ENCODE measurements at places on chromosomes 2 and 18.
A peak's percentile ranks its signal among the peaks of the same experiment; 100 is the strongest.

- peak; percentile 28 for DNase-seq
These were observed 899 bp downstream of the RAX start for GRCh38 chr18:59272221-59272888.

- DNase-seq, result no peak
These were observed 101.0 kb downstream of the SLC25A12 start for GRCh38 chr2:171792886-171793580.

- no peak for DNase-seq
These were observed 141.8 kb upstream of the ST6GAL2 start for GRCh38 chr2:107027810-107028209.

DNA sequence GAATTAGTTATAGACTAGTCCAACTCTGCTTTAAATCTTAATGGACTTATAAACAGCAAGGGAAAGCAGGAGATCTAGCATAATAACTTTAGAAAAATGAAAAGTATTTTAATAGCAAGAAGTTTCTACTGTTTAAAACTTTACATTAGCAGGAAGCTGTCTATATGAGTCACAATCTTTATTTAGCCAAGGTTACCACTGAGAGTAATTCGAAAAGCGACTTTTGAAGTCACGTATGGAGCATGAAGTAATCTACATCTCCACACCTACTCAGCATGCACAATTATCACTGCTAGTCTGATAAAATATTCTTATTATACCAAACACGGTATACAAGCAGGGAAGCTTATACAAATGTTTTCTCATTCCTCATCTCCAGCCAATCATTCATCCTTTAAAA is 515.4 kb upstream of the SOX11 start:
- no peak for DNase-seq

GRCh38 chr2:241637795-241638660 is 535 bp downstream of the ATG4B start:
- no peak for DNase-seq

DNA sequence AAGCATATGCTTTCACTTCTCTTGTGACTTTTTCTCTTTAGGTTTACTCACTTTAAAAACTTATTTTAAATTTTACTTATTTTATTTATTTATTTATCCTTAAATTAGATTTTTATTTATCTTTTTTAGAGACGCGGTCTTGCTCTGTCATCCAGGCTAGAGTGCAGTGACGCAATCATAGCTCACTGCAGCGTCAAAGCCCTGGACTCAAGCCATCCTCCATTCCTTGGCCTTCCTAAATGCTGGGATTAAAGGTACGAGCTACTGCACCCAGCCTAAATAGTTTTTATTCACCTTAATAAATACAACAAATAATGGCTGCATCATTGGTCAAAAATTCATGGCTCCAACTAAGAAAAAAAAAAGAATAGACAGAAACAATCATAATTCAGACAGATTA is 415.7 kb upstream of the FIGN start:
- DNase-seq, result no peak

DNA sequence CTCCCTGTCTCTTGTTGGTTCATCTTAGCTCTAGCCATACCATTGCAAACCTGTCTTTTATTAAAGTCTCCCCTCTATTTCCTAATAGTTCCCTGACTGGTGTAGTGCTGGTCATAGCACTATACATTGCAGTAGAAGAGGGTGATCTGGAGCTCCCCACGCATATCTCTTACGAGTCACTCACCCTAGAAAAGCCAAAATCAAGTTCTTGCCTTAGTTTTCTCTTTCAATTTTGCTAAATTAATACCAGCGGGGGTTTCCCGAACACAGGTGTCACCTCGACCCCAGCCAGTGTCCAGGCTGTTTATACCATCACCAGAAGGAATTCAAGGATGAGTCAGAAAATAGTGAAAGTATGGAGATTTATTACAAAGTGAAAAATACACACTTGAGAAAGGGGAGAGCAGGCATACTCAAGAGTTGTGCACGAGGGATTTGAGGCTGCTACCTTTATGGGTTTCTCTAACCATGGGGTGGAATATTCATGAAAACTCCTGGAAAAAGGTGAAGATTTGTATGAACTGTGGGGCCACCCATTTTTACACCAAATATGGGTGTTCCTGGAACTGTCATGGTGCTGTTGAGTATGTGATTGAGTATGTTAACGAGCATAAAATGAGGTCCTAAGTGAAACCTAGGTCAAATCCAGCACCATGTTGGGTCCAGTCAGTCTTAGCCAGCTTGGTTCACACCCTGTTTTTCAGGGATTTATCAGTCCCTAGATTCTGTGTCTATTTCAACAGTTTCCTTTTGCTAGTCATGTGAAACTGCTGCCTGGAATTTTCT is 20.2 kb downstream of the PROKR1 start:
- DNase-seq, result no peak

DNA sequence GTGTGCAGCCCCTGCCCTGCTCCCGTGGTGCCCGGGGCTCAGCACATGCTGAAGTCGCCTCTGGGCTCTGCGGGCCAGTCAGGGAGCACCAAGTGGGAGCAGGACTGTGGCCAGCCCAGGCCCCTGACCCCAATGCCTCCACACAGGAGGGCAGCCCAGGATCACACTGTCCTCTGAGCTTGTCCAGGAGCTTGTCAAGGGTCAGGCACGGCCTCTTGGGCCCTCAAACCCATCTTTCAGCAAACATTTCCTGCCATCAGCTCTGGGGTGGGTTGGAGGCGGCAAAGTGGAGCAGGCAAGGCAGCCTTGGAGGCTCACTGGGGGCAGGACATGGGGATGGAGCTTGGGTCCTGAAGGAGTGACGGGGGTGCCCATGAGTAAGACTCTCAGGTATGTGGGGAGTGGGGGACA is 10.3 kb downstream of the SNED1 start:
- no peak for DNase-seq

DNA sequence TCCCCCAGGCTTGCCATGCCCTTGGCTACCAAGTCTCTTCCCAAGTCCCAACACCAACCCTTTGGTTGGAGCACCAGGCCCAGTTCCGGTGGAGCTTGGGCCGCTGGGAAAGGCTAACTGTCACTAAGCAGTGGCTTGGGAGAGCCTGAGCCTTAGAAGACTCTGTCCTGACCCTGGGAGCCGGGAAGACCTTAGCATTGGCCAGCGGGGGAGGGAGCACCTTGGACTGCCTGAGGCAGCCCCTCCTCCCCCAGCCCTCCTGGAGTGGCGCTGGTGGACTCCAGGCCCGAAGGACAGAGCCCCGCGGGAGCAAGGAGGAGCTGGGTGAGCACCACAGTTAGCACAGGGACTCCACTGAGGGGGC is 62.5 kb upstream of the POMC start:
- DNase-seq, result no peak

GRCh38 chr2:48722391-48722790 is 33.1 kb downstream of the LHCGR start:
- no peak for DNase-seq

GRCh38 chr18:57533006-57533867 is 53.3 kb downstream of the FECH start:
- no peak for DNase-seq

DNA sequence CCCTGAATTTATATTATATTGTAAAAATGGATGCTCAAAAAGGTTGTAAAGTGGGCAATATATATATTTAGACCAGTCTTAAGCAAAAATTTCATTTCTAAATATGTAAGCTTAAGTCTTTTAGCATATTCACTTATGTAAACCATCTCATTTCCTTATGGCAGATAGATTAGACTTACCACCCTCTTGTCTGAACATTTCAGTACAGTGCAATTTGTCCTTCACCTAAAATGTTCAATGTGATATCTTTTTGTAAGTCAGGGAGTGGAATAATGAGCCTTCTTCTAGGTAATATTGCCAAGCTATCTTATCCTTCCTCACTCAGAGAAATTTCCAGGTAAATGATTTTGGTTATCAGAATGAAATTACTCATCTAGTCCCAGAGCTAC is 92.3 kb downstream of the KLF7 start:
- no peak for DNase-seq

DNA sequence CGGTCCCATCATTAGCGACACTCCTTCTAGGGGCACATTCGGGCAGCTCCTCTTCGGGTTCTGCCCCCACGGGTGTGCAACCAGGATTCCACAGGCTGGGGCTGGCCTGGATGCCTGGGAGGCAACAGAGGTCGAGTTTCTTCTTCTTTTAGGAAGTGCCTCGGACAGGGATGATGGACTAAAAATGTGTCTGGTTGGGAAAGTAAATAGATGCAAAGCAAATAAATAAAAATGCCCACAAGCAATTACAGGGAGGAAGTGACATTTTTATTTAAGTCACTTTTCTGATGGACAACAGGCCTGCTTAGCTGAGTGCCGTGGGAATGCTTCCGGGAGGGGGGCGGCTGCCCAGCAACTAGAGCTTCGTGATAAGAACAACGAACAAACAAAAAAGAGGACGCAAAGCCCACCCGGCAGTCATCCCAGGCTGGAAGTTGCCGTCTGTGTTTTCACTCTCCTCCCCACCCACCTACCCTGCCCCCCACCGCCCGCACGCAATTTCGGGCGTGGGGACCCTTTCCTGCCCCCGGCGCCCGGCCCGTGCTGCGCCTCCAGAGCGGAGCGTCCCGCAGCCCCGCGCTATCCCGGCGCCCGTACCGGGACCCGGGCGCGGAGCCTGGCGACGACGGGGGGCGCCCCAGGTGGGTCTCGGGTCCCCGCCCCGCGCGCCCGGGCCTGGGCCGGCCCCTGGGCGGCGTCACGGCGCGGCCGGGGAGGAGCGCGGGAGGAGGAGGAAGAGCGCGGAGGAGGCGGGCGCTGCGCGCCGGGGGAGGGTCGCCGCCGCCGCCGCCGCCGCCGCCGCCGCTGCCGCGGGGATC is 412 bp upstream of the NCK2 start:
- peak; percentile 63 for DNase-seq

GRCh38 chr18:44896846-44897245 is 216.2 kb downstream of the SETBP1 start:
- no peak for DNase-seq

DNA sequence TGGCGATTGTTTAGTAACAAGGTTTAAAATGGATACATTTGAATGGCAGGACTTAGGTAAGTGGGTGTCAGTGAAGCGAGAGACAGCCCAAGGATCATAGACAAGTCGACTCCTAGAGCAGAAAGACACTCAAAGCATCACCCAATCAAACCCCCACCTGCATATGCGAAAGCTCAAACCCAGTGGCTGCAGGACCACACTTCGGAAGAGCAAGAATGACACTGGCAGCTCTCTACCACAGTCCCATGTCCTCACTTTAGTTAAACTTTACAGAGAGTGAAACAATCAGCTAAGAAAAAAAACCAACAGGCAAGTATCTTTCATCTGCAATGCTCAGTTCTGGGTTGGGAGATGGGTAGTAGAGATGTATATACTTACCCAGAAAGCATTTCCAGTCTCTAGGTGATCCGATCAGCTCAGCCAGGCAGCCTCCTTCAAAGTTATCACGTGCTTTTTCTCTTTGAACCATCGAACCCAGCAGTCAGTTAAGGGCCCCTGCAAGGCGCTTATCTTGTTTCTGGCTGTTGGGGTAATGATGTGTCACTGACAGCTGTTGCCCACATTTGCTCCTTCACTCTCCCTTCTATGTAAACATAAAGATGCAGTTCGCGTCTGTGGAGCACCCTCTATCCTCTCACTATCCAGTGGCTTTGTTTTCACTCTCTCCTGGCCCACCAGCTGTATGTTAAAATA is 357.5 kb upstream of the ID2 start:
- no peak for DNase-seq

- DNase-seq, result no peak
These were observed 748.7 kb upstream of the CHAC2 start for GRCh38 chr2:53018825-53019425.

DNA sequence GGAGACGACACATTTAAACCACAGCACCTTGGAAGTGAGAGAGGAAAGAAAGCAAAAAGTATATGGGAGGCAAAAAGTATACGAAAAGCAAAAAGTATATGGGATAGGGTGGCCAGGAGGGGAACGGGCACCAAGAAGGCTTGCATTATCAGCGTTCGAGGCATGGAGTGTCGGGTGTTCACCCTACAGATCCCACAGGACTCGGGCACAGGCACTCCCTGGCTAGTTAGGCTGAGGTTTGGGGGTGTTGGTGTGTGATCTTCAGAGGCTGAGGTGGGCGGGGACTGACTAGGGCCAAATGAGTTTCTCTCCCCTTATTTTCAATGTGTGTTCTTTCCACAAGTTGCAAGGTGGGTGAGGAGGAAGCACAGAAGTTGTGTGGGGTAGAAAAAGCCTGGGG is 86.6 kb downstream of the EVA1A start:
- no peak for DNase-seq

GRCh38 chr2:207734264-207734635 is 22.8 kb downstream of the CCNYL1 start:
- DNase-seq, result no peak

DNA sequence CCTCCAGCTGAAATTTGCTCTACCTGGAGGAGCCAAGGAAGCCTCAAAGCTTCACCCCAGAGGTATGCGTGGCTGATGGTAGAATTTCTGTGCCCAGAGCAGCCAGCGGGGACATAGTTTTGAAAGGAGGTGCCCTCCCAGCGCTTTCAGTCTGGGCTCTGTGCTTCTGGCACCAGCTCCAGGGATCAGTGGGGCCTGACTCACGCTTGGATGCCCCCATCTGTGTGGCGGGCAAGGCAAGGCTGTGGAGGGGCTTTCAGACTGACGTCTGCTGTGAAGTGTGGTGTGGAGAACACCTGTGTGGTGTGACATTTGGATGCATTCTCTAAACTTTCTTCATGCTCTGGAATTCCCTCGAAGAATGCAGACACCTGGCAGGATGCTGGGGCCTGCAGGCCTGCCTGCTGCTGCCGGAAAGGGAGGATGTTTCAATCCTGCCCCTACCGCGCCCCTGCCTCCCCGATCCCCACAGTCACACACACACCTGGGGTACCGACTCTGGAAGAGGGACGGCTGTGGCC is 84.1 kb downstream of the CTIF start:
- DNase-seq, result no peak

DNA sequence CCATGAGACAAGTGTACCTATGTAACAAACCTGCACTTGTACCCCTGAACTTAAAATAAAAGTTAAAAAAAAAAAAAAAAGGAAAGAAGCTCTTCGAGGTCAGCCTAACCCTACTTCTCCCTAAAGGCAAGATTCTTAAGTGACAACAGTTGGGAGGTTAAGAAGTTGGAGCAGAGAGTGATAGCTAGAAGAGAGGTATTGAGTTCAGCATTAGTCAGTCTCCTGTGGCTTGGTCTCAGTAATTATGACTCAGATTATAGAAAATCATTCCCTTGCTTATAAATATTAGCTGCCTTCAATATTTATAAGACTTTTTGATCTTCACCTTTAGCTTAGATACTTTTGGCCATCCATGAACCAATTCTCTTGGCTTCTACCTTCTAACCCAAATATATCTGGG is 926.8 kb upstream of the SLC39A10 start:
- no peak for DNase-seq

DNA sequence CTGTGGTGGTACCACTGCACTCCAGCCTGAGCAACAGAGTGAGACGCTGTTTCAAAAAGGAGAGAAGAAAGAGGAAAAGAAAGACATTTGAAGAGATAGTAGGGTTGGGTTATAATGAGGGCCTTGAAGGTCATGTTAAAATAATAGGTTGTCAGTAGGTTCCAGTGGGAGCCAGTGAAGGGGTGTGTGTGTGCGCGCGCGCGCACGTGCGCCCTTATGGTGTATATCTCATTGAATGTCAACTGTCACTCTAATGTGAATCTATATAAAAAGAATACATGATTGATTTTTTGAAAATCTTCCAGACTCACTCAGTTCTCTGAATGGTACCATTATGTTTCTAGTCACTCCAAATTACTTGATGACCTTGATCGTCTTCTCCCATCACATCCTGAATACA is 9.1 kb downstream of the ZCCHC2 start:
- no peak for DNase-seq

GRCh38 chr18:60554967-60555366 is 182.4 kb upstream of the MC4R start:
- no peak for DNase-seq

GRCh38 chr2:156380117-156380645 is 47.7 kb upstream of the NR4A2 start:
- no peak for DNase-seq

- DNase-seq, result no peak
These were observed 107.5 kb downstream of the GULP1 start for GRCh38 chr2:188399159-188399558.
